ENCODE measurements at places on chromosomes 5 and 9.

- DNase-seq: no peak
Observed at GRCh38 chr5:124868676-124869075, 122.2 kb upstream of the ZNF608 start.

DNA sequence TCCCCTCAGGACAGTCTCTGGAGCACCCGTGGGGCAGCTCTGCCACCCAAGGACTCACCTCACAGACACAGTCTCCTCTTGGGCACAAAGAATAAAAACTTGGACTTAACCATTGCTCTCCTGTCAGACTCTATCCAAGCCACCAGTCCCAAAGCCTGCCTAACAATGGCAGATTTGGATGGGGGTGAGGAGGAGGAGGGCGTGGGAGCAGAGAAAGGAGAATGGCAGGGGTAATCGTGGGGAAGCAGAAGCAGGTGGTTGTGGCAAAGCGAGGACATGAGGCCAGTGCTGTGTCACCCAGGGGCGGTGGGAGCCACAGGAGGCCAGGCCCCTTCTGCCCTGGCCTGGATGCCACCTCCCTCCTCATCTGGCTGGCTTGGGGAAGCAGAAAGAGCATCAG is 5.5 kb upstream of the FAM163B start:
- DNase-seq: no peak

DNA sequence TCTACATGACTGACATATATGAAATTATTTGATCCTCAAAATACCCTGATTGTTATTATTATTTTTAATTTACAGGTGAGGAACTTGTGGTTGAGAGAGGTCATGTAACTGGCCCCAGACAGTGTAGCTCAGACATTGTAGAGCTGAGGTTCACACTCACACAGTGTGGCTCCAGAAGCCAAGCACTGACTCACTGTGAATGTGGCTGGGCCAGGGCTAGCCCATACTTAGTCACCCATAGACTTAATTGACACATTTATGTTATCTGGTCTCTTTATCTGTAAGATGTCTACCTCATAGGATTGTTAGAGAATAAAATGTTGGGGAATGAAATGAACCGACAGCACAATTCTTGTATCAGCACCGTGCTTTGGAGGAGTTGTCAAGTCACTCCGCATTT is 24.9 kb upstream of the CCDC112 start:
- no peak for DNase-seq

DNA sequence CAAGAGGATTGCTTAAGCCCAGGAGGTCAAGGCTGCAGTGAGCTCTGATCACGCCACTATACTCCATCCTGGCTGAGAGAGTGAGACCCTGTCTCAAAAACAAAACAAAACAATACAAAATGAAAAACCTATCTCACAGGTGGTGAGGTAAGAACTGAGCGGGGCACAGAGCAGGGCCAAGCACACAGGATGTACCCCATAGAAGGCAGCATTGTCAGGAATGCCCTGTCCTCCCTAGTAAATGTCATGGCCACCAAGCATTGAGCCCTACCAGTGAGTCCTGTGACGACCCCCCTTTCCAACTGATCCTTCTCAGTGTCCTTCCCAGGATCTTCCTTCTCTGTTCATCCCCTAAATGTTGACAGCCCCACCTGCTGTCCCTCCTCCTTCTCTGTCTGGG is 44.6 kb upstream of the ALDH1B1 start:
- DNase-seq: no peak

GRCh38 chr5:17089690-17090089 is 127.7 kb upstream of the BASP1 start:
- no peak for DNase-seq

All from left ventricle myocardium superior (tissue), 1 donor.